K562 (cell line): ENCODE measurements at places on chromosomes 5 and 9. TPM values are rescaled to one million over a fixed set of nuclear protein-coding genes. Genes with fewer than 3 reads are reported as not detected.

Gene C7
- 0.82 and 1.5 TPM in 2 replicates for total RNA-seq

DNA sequence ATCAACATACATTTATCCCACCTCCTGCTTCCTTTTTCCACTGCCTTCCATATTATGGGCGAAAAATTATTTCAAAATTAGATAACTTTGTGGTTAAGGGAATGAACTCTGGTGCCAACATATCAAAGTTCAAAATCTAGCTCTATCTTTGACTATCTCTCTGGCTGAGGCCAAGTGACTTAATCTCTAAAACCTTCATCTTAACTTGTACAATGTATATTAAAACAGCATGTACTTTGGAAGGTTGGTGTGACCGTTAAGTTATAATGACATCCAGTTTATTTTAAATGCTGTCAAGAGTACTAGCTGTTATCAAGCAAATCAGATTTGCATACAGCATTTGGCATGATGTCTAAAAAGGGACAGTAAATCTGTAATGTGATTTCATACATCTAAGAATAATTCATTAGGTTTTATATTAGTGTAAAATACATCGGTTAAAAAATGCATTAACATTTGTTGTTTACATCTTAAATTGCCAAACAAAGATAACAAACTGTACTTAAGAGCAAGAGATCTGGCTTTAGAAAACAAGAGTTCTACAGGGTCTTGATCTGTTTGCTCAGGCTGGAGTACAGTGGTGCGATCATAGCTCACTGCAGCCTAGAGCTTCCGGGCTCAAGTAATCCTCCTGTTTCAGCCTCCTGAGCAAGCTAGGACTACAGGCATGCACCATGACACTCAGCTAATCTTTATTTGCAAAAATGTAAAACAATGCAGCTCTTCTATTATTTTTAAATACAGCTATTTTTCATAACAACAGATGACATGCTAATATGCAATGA, 102.8 kb downstream of the CDH18 start:
- no peak overlapping the region for H3K27ac ChIP-seq
- no peak overlapping the region for H3K4me3 ChIP-seq

GRCh38 chr9:110254500-110254899, 1.8 kb downstream of the TXN start:
- DNase-seq: no peak
- H3K4me3 ChIP-seq: peak overlapping the region; percentile 91
- peaks cover 39% of the 10 kb centered on the region for H3K36me3 ChIP-seq
- no peaks in the 10 kb centered on the region for H3K27me3 ChIP-seq
- peaks cover 38% of the 10 kb centered on the region for H3K4me1 ChIP-seq

DNA sequence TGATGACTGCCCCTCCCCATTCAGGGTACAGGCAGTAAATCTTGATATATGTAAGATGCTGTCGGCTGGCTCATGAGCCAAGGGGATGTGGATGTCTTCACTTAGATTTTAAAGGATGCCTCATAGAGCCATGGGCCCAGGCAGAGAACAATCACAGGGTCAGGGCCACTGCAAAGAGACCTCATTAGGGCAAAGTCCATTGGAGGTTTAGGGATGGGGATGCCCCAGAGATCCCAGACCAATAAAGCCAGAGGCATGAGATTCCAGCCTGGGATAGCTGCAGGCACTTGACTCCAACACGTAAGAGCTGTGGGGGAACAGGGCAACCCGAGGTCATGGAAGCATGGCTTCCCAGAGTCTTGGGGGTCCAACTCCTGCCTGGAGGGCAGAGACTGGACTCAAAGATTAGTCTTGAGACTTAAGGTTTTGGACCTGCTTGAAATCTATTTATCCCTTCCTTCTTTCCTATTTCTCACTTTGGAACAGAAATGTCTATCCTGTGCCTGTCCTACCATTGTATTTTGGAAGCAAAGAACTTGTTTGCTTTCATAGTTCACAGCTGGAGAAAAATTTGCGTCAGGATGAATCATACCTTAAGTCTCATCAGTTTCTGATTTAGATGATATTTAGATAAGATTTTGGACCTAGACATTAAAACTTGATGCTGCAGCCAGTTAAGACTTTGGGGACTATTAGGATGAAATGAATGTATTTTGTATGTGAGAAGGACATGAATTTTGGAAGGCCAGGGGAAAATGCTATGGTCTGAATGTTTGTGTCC, 101.3 kb upstream of the ADRA1B start:
- DNase-seq: no peak
- no peaks in the 10 kb centered on the region for H3K4me1 ChIP-seq
- H3K27ac ChIP-seq: no peak overlapping the region

GRCh38 chr9:1732670-1733069, 282.5 kb upstream of the SMARCA2 start:
- no peaks in the 10 kb centered on the region for H3K27me3 ChIP-seq
- H3K27ac ChIP-seq: no peak overlapping the region
- no peaks in the 10 kb centered on the region for H3K4me1 ChIP-seq
- no peaks in the 10 kb centered on the region for H3K36me3 ChIP-seq

GRCh38 chr9:6897898-6898302, 140.1 kb downstream of the KDM4C start:
- H3K36me3 ChIP-seq: peaks cover 3% of the 10 kb centered on the region
- H3K4me1 ChIP-seq: no peaks in the 10 kb centered on the region; the same call in 1 of the 2 replicates
- no peak overlapping the region for H3K4me3 ChIP-seq

GRCh38 chr5:105924366-105924765, 1746.4 kb downstream of the EFNA5 start:
- no peak overlapping the region for H3K27ac ChIP-seq
- H3K36me3 ChIP-seq: no peaks in the 10 kb centered on the region
- H3K4me3 ChIP-seq: no peak overlapping the region
- no peaks in the 10 kb centered on the region for H3K4me1 ChIP-seq
- H3K27me3 ChIP-seq: no peaks in the 10 kb centered on the region

- H3K27ac ChIP-seq: no peak overlapping the region
- peaks cover 16% of the 10 kb centered on the region; the same call in 2 of the 3 replicates for H3K4me1 ChIP-seq
Measured at GRCh38 chr5:132268769-132269551, 11.5 kb downstream of the PDLIM4 start.

DNA sequence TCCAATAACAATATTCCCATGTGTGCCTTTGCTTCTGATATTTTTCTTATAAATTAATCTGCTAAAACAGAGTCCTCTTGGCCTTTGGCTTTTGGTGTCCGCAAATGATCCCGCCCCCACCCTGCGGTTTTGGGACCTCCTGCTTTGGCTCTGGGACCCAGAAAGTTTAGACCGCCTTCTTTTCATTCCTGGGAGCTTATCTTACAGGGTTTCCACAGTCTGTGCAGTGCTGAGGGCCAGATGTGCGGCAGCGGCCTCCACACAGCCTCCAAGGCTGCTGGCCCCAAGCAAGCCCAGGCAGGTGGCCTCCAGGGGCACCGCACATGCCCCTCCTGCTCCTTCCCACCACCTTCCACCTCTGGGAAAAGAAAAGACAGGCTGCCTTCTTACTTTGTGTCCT, 191.5 kb downstream of the ERCC6L2 start:
- no peaks in the 10 kb centered on the region for H3K4me1 ChIP-seq
- H3K27me3 ChIP-seq: peaks cover 49% of the 10 kb centered on the region
- H3K36me3 ChIP-seq: no peaks in the 10 kb centered on the region
- no peak overlapping the region for H3K4me3 ChIP-seq
- no peak overlapping the region for H3K27ac ChIP-seq

DNA sequence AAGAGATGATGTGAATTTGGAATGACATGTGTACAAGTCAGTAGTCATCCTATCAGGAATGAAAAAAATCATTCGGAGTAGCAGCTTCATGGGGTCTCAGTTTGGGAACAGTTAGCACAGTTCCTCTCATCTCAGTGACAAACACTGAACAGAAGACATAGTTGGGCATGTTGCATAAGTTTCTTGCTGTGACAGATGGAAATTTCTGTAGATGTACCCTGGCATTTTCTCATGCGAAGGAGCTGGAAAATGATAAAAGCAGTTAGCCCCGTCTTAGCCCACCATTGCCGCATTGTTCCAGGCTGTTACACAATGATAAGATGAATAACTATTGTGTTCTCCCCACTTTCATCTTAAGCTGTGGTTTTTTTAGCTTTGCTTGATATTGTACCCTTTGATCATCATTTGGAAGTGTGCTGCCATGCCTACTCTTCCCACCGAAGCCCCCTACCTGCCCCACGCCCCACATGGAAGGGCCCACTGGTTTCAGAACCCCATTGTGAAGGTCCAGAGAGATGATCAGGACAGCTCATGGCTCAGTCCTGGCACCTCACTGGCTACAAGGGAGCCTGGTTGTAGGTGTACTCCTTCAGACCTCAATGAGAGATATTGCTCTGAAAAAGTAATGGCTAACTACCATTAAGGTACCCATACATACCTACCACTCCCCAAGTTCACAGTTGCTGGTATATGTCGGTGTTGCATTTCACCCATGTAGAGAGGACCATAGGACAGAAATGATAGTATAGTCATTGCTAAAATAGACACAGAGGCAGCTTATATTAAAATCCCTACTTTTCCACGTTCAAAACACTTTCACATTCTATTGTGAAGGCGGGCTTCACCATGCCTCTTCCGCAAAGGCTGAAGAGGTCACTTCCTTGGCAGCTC, 38.8 kb downstream of the SFXN1 start:
- DNase-seq: no peak
- H3K4me1 ChIP-seq: peaks cover 15% of the 10 kb centered on the region; the same call in 2 of the 3 replicates
- peaks cover 95% of the 10 kb centered on the region for H3K36me3 ChIP-seq
- H3K27ac ChIP-seq: peak overlapping the region; percentile 52; the same call in 2 of the 3 replicates

- H3K27ac ChIP-seq: no peak overlapping the region
- H3K4me3 ChIP-seq: no peak overlapping the region
- no peaks in the 10 kb centered on the region for H3K27me3 ChIP-seq
- no peaks in the 10 kb centered on the region for H3K36me3 ChIP-seq
- no peaks in the 10 kb centered on the region for H3K4me1 ChIP-seq
Measured at GRCh38 chr5:115557667-115558387, 13.3 kb upstream of the FEM1C start.
